ENCODE measurements at places on chromosomes 5 and 9.

GRCh38 chr9:109953300-109953699 is 173.3 kb downstream of the PALM2AKAP2 start:
- DNase-seq = no peak

- no peak for DNase-seq
These were observed 36.1 kb upstream of the LPAR1 start for GRCh38 chr9:111074395-111074794.

DNA sequence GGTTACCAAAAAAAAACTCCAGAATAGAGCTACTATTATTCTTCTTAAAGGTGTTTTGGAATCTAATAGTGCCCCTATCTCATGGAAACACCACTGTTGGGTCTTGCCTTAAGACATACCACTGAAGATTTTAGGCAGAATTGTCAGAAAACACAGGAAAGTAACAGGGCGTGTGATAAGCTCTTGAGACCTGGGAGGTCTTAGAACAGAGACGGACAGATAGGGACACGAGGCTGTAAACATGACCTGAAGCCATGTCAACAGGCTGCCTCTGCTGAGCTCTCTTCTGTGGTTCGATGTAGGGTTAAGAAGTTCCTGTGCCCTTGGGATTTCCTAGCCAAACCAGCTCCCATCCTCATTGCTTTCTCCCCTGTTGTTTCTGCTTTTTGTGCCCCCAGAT is 69.3 kb downstream of the CTSL start:
- DNase-seq = no peak

DNA sequence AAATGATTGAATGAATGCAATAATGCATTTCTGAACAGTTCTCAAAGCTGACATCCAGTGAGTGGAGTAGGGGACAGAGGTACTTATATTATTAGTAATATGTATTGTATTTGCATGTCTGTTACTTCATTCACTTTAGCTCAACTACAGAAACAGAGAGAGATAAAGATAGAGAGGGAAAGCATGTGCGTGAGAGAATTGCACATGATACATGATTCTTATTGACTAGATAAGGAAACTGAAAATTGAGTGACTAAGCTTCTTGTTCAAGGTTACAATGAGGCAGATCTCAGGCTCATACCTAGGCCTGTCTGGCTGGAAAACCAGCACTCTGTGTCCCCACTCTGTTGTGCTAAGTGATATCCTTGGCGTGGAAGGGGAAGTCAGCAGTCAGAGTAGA is 337.7 kb upstream of the KLF4 start:
- no peak for DNase-seq

DNA sequence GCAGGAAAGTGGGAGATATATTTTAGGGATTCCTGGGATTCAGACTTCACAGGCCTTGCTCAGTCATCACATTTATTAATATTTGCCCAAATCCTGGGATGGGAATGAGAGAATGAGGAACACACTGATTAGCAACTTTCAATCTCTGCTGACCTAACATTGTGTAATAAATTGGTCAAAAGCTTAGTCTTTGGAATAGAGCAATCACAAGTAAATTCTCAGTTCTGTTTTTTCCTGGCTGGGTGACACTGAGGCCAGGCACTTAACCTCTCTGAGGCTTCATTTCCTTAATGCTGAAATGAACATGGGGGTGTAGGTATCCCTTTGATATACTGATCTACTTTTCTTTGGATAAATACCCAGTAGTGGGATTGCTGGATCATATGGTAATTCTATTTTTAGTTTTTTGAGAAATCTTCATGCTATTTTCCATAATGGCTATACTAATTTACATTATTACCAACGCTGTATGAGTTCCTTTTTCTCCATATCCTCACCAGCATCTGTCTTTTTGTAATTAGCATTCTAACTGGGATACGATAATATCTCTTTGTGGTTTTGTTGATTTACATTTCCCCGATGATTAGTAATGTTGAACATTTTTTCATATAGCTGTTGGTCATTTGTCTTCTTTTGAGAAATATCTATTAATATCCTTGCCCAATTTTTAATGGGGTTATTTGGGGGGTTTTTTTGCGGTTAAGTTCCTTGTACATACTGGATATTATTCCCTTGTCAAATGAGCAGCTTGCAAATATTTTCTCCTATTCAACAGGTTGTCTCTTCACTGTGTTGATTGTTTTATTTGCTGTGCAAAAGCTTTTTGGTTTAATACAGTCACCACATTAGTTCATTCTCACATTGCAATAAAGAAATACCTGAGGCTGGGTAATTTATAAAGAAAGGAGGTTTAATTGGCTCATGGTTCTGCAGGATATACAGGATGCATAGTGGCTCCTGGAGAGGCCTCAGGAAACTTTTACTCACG is 36.8 kb upstream of the NIPBL start:
- DNase-seq = no peak

DNA sequence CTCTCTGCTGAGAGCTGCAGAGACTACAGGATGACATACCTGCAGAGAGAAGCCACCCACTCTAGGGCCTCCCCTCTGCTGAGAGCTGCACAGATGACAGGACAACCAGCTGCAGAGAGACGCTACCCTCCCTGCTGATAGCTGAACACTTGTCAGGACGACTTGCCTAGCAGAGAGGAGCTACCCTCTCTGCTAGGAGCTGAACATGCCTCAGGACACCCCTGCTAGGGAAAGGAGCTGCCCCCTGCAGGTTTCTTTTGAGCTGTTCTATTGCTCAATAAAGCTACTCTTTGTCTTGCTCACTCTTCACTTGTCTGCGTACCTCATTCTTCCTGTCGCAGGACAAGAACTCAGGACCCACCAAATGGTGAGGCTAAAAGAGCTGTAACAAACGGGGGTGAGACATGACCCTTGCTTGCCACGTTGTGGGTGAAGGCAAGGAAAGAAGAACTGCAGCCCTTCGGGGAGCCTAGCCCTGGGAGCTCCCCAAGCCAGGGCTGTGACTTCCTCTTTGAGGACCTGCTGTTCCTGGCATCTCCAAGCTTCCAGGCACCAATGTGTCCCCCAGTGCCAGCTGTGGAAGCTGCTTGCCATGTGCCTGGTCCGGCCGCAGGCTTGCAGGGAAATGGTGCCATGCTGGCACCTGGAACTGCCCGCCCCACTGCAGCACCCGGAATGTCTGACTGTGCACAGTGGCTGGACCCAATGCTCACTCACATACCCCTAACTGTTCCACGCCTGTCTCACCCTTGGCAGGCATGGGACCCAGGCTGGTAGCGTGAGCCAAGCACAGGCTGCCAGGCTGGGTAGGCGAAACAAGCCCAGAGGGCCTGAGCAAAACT is 5.1 kb upstream of the TESK1 start:
- DNase-seq = no peak

DNA sequence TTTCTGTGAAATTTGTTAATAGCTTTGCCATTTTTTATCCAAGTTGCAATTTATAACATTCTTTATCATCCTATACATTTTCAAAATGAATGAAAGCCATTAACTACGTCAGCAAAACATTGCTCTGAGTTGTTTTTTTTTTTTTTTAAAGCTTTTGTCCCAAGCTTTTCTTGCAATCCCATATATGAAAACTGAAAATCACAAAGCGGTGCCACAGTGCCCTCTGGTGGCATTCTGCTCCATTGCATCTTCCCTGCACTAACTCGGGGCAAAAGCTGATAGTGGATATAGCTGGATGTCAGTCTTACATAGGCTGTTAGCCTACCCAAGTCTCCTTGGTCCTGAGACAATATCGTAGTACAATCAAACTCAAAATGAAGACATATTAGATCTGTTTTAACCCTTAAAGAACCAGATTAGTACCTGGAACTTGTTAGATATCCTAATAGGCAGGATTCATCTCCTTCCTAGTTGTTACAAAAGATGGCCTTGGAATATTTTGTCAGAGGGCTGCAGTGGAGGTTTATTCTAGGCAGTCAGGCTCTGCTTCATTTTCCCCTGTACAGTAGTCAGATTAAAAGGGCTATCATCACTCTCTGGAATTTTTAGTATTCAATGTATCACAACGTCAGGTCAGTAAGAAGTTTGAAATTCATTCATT is 669.9 kb downstream of the PTPRD start:
- peak; percentile 8 for DNase-seq

DNA sequence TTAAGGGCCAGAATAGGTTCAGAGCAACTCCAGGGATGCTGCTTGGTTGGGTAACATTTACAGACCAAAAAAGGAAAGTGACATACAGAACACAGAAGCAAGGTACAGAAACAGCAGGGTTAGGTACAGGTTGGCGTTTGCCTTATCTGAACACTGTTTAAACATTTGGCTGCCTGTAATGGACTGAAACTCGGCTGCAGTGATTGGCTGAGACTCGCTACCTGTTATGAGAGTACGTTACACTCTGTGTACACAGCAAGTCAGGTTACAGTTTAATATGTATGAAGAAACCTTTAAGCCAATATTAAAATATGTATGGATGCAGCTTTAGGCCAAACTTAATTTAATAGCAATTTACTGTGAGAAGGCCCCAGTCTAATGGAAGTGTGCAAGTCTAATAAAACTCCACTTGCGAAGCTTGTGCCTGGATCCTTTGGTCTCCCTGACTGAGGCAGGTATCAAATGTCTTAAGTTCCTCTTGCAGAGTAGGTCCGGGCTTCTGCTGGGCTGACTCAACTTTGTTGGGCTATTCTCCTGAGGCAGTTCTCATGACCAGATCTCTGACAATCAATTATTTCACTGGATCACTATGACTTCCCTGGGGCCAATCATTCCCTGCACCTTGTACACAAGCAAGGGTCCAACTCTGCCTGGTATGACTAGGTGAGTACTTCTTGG is 204.9 kb downstream of the ZNF462 start:
- no peak for DNase-seq

GRCh38 chr5:157602505-157602904 is 26.9 kb upstream of the ADAM19 start:
- no peak for DNase-seq

GRCh38 chr9:128624566-128624965 is 32.1 kb downstream of the DYNC2I2 start:
- DNase-seq = no peak

- DNase-seq = no peak
These were observed 106.7 kb downstream of the NXNL2 start for GRCh38 chr9:88641456-88642240.

GRCh38 chr5:42621662-42622061 is 135.0 kb upstream of the CCDC152 start:
- no peak for DNase-seq

- no peak for DNase-seq
These were observed 29.7 kb upstream of the PPP2CA start for GRCh38 chr5:134255418-134256150.

DNA sequence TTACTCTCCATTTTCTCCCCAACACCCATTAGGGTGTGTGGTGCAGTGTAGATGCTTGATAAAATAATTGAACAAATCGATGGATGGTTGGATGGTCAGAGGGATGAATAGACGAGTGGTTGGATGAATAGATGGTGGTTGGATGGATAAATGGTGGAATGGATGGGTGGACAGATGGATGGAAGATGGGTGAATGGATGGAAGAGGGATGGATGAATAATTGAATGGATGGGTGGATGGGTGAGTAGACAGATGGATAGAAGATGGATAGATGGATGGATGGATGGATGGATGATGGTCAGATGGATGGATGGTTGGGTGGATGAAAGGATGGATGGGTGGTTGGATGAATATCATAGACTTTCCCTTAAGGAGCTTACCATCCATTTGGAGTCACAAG is 95.0 kb upstream of the BOD1 start:
- no peak for DNase-seq

- no peak for DNase-seq
These were observed 74.5 kb upstream of the WWC1 start for GRCh38 chr5:168216989-168217388.

DNA sequence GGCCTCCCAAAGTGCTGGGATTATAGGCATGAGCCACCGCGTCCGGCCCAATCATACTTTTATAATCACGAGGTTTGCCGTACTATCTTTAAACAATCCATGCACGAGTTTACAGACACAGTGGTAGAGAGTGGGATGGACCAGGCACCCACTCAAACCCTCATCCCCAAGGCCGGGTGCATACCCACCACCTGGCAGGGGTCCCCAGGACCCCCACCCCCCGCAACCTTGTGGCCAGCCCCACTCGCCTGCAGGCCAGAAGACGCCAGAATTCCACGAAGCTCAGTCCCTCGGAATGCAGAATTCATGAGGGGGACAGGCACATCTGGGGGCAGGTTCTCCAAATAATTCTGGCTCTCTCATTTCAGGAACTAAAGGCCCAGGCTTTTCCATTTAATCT is 17.1 kb downstream of the NACC2 start:
- DNase-seq = no peak

DNA sequence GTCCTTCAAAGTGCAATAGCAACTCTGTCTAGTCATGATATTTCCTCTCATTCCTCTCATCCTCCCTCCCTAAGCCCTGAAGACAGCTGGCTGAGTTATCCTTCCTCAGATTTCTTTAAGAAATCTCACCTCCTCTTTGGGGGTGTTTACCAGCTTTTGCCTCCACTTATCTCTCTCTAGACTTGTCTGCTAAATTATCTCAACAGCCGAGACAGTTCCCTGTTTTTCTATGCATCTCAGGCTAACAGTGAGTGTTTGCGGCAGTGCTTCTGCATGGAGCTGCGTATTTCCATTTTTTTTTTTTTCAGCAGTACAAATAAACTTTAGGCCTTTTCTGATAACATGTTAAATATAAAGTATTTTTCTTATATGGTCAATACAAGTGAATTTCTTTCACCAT is 20.9 kb downstream of the KCTD16 start:
- no peak for DNase-seq

DNA sequence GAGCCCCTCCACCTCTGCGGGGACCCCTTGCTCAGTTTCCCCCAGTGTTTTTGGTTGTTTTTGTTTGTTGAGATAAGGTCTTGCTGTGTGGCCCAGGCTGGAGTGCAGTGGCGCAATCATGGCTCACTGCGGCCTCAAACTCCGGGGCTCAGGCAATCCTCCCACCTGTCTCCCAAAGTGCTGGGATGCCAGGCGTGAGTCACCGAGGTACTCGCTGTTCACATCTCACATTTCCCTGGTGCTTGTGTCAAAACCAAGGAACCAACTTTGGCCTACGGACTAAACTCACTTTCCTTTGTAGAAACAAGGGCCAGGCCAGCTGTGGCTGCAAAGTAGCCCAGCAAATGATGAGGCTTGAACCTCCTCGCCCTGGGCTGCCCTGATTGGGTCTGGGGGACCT is 9.7 kb upstream of the AJM1 start:
- no peak for DNase-seq

DNA sequence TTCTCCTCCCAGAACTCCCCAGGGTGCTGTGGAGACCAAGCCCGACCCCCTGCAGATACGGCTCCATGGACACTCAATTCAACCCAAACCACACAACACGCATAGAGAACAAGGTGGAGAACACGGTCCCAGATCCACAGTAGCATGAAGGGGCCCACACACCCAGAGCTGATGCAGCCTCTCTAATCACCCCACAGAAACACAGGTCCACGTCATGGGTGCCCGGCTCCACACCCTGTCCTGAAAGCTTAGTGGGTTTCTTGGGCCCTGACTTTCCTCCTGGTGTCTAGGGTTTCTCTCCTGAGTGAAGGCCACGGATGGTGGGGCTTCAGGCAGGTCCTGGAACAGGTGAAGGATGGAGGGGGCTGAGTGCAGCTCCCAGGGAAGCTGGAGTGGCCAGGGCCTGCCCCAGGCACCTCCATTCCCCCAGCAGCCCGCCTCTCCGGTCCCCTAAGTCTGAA is 1.5 kb upstream of the SLC23A1 start:
- no peak for DNase-seq

- DNase-seq = no peak
These were observed 1175.2 kb downstream of the PTPRD start for GRCh38 chr9:9437641-9438040.

- DNase-seq = no peak
These were observed 416.3 kb downstream of the SPATA31D1 start for GRCh38 chr9:82404881-82405280.

Data from stimulated activated CD8-positive, alpha-beta memory T cell treated with anti-CD3 and anti-CD28 coated beads, Interleukin-4, amount 100 ng/mL, for 1 hour (primary cell).